ENCODE measurements at places on chromosomes 4 and X. TPM values are rescaled to one million over a fixed set of nuclear protein-coding genes. Genes with fewer than 3 reads are reported as not detected.

ITGB1BP2 gene
- 2.1 TPM for total RNA-seq

PCSK1N gene
- total RNA-seq: 13.1 TPM

CYP4V2 gene
- 14.1 TPM for total RNA-seq

PAGE2 gene
- total RNA-seq: not detected

- peaks cover 4% of the 10 kb centered on the region for H3K4me1 ChIP-seq
- no peaks in the 10 kb centered on the region for H3K27me3 ChIP-seq
- H3K27ac ChIP-seq: no peak overlapping the region
- DNase-seq: no peak
These were observed 85.2 kb downstream of the COX18 start for GRCh38 chr4:72984351-72984750.

GRCh38 chrX:124720532-124720931 lies 374.2 kb downstream of the SH2D1A start:
- H3K27ac ChIP-seq: no peak overlapping the region
- DNase-seq: no peak
- H3K36me3 ChIP-seq: no peaks in the 10 kb centered on the region
- peaks cover 7% of the 10 kb centered on the region for H3K27me3 ChIP-seq
- H3K4me3 ChIP-seq: no peak overlapping the region

DNA sequence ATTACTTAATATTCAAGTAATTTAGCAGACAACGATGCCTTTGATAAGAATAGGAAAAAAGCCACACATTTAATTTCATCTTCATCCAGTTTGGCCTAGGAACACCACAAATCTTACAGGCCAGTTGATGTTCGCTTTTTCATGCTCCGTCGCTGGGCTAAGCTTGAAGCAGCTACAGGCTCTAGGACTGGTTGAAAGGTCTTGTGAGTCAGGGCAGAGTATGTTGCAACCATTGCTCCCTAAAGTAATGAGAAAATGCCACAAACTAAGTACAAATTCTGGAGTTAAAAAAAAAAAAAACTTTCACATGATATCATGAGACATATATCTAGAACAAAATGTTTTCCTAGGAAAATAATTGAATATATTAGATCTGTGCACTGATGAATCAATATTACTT lies 123.8 kb downstream of the RPS6KA6 start:
- no peaks in the 10 kb centered on the region for H3K27me3 ChIP-seq
- no peaks in the 10 kb centered on the region for H3K4me1 ChIP-seq
- no peak for DNase-seq
- H3K27ac ChIP-seq: no peak overlapping the region
- H3K36me3 ChIP-seq: no peaks in the 10 kb centered on the region
- H3K4me3 ChIP-seq: no peak overlapping the region

- DNase-seq: no peak
- H3K27me3 ChIP-seq: no peaks in the 10 kb centered on the region
- H3K4me1 ChIP-seq: peaks cover 69% of the 10 kb centered on the region
- peaks cover 18% of the 10 kb centered on the region for H3K36me3 ChIP-seq
- peak overlapping the region; percentile 83 for H3K27ac ChIP-seq
These were observed 4.3 kb downstream of the ZFX start for GRCh38 chrX:24153796-24154189.

Data from osteocyte (in vitro differentiated cells).